Sigmoid colon (tissue), 7 donors: ENCODE measurements at places on chromosomes 16 and 17. TPM values are rescaled to one million over a fixed set of nuclear protein-coding genes. Genes with fewer than 3 reads are reported as not detected.

Gene KRT31
- total RNA-seq, result not detected

GRCh38 chr17:61294777-61295176 is 104.9 kb upstream of the TBX2 start:
- no peak for DNase-seq
- H3K27me3 ChIP-seq, result no peaks in the 10 kb centered on the region
- H3K27ac ChIP-seq, result peak overlapping the region; percentile 27
- peaks cover 12% of the 10 kb centered on the region for H3K4me1 ChIP-seq

Gene MYH11
- total RNA-seq, result 4,282 TPM

Gene WFDC1
- 173 TPM for total RNA-seq

DNA sequence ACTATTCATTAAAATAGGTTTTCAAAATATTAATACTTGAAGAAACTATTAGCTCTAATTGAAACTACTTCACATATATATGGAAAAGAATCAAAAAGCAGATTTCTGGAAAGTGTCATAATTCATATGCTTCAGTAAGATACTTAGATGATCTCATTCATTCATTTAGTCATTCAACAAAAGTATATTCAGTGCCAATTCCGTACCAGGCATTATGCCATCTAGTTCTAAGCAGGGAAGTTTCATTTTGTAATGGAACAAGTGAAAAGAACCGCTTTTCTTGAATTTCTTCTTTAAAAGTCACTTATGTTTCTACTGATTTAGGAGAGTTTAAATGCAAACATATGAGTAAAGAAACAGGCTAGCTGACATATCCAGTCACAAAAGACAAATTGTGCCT is 118.3 kb upstream of the FAM20A start:
- H3K27ac ChIP-seq, result no peak overlapping the region
- no peak overlapping the region for H3K4me3 ChIP-seq
- no peaks in the 10 kb centered on the region for H3K4me1 ChIP-seq
- DNase-seq, result no peak

DNA sequence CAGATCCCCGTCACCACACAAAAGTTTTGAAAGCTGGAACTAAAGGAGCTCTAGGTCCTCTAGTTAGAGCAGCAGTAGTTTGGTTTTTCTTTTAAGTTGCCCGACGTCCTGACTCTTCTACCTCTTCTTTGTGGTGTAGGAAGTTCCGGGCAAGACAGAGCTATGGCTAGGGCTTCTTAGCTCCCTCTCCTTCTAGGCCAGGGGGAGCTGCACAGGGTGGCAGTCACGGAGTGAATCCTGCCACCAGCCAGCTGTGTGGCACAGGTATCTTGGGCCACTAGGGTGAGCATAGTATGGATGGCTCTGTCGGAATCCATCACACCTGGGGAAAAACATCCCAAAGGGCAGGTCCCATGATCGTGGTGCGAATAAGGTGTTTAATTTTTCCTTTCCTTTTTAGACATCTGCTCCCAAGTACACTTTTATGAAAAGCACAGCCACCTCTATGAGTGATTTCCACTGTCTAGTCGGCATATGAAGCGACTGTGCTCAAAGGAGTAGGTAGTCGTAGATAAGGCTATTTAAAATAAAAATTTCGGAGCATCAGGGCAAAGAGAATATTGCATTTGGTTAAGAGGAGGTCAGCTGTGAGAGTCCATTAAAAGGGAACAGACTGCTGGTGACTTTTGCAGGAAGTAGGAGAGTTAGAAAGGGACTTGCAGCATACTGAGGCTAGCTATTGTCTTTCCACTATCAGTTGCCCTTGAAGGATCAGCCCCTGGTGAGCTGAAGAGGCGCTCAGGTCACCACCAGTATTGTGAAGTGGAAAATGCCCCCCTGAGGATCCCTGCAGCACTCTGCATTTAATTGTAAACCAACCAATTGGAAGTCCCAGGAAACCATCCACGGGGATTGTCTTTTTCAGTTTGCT is 2.1 kb downstream of the PRKCA start:
- peak overlapping the region; percentile 98 for H3K4me3 ChIP-seq
- H3K27me3 ChIP-seq, result no peaks in the 10 kb centered on the region
- peak overlapping the region; percentile 91 for H3K27ac ChIP-seq
- peaks cover 32% of the 10 kb centered on the region for H3K4me1 ChIP-seq

- no peaks in the 10 kb centered on the region for H3K36me3 ChIP-seq
- no peaks in the 10 kb centered on the region for H3K4me1 ChIP-seq
- no peak overlapping the region for H3K27ac ChIP-seq
- H3K4me3 ChIP-seq, result no peak overlapping the region
- no peak for DNase-seq
- H3K27me3 ChIP-seq, result no peaks in the 10 kb centered on the region
Measured at GRCh38 chr17:70076189-70076588, 1.2 kb downstream of the KCNJ16 start.

Gene GLTPD2
- not detected for total RNA-seq
